ENCODE measurements at places on chromosomes 2 and 18.
A peak's percentile ranks its signal among the peaks of the same experiment; 100 is the strongest.

GRCh38 chr2:206011018-206011614 lies 74.9 kb downstream of the INO80D start:
- no peak for DNase-seq

DNA sequence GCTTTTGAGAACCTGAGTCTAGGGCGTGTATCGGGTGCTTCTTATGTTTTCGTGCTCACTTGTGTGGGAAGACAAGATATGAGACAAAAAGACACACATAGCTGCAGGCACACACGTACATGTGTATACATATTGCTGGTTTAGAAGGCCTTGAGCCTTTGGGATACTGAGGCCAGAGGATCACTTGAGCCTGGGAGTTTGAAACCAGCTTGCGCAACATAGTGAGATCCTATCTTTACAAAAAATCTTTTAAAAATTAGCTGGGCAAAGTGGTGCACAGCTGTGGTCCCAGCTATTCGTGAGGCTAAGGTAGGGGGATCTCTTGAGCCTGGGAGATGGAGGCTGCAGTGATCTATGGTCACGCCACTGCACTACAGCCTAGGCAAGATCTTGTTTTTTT lies 18.8 kb upstream of the NEDD4L start:
- no peak for DNase-seq

DNA sequence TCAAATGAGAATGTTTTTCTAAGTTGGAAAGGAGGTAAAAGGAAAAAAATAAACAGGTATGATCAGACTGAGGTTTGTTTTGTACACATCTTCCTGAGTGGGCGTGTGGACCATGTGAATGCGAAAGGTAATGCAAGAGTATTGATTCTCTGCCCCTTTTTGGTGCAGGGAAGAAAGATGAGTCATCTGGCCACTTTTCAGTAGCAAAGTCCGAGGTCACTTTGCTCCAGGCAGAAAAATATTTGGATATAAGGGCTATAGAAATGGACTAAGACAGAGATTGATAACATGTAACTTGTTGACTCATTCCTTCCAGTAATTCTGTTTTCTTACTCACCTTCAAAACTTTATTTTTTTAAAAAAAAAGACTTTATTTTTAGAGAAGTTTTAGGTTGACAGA lies 130.5 kb downstream of the DSEL start:
- DNase-seq = no peak

DNA sequence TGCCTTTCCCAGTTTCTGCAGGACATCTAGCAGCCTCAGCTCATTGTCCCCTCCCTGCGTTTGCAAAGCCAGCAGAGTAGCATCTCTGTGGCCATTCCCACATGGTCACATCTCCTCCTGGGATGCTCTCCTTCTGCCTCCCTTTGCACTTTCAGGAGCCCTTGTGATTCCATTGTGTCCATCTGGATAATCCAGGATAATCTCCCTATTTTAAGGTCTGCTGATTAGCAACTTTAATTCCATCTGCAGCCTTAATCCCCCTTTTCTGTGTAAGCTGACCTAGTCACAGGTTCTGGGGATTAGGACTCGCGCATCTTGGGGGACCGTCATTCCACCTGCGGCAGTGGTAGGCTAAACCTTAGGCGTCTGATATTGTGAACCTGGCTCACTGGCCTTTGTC lies 70.7 kb downstream of the NEDD4L start:
- no peak for DNase-seq

- no peak for DNase-seq
These were observed 343.2 kb downstream of the ALK start for GRCh38 chr2:29578084-29578598.

DNA sequence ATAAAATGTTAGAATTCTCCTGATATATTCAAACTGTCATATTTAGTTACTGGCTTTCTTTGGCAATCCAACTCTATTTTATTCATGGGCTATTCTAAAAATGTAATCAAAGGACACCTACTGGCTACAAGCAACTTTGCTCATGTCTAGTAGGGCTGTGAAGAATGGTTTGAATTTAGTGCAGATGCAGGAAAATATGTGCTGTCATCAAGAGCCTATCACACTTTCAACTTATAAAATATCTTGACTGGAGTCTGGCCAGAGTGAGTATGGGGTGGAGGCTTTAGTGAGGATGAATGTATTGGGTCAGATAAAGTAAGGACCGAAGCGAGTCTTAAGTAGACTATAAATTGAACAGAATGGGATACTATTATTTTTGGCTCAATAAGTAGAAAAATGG lies 343.4 kb upstream of the SPRED2 start:
- no peak for DNase-seq

GRCh38 chr18:6052449-6052913 lies 157.2 kb upstream of the TMEM200C start:
- no peak for DNase-seq

GRCh38 chr2:88048541-88048940 lies 7.0 kb downstream of the KRCC1 start:
- no peak for DNase-seq

- no peak for DNase-seq
These were observed 42.4 kb downstream of the TRIP12 start for GRCh38 chr2:229879191-229879950.

DNA sequence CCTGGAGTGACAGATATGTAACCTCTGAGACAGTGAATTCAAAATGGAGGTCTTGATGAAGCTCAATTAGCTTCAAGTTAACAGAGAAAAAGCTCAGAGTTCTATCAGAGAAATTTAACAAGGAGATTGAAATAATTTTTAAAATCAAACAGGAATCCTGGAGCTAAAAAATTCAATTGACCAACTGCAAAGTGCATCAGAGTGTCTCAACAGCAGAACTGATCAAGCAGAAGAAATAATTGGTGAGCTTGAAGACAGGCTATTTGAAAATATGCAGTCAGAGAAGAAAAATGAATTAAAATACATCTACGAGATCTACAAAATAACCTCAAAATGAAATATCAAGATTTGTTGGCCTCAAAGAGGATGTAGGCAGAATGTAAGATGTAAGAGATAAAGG lies 30.4 kb upstream of the BMP10 start:
- no peak for DNase-seq

GRCh38 chr18:22826726-22827125 lies 106.4 kb upstream of the RBBP8 start:
- no peak for DNase-seq

DNA sequence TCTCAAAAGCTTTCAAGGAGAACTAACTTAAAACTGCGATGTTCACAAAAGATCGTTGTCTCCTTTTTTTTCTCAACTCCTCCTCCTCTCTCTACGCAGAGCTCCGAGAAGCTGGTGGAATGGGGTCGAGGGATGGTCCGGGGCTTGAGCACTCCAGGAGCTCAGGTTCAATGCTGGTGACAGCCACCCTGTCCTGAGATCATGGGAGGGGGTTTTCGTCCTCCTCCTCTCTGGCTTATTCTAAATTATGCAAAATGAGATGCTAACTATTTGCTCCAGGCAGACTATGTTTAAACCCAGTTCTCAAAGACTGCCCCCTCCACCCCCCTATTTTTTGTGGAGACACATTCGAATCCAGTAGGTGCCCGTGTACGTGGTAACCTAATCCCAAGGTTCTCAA lies 11.8 kb downstream of the TSHZ1 start:
- no peak for DNase-seq

- no peak for DNase-seq
These were observed 555.6 kb upstream of the ZEB2 start for GRCh38 chr2:145075454-145076062.

- no peak for DNase-seq
These were observed 69.8 kb downstream of the BCL2 start for GRCh38 chr18:63249771-63250170.

DNA sequence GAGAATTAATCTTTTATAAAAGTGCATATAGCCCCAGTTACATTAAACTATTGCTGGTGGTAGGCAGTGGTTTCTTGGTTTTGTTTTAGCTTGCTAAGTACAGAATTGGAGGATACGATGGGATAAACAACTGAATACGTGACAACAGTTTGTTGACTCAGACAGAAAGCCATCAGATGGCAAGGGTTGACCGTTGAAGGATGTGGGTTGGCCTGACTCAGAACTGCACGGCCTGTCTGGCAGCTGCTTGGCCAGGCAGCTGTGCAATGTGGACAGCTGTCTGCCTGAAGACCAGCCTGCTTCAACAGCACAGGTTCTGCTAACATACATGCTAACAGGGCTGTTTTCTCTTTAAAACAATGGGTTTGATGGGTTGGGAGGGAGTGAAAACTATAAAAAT lies 46.6 kb downstream of the PRKRA start:
- peak; percentile 75 for DNase-seq

DNA sequence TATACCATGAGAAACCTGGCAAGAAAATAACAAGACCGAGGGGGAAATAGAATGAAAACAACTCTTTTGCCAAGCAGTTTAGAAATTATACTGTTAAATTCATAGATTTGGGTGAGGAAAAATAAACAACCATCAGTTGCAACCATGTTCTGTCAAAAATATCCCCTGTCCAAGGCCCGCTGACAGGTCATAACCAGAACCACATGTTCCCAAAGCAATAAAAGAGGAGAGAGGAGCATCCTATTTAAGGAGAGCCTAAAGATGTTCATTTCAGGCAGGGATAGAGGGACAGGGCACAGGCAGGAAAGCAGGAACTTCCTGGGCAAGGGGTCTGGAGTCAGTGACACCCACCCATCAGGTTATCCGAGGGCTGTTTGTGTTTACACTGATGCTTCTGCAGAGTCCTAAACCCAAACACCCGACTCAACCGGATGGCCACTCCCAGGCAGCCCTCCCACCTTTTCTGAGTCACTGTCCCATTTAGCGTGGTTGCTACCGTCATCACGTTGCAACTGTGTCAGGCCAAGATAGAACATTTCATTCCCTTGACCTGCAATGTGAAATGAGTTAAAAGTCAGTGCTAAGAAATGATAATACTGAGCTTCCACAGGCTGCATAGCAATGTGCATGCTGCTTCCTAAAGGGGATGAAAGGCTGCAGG lies 468.3 kb upstream of the RAB12 start:
- DNase-seq = no peak

GRCh38 chr2:190563109-190563508 lies 28.6 kb upstream of the NEMP2 start:
- peak; percentile 58 for DNase-seq

GRCh38 chr18:37314534-37314933 lies 251.1 kb downstream of the CELF4 start:
- no peak for DNase-seq

DNA sequence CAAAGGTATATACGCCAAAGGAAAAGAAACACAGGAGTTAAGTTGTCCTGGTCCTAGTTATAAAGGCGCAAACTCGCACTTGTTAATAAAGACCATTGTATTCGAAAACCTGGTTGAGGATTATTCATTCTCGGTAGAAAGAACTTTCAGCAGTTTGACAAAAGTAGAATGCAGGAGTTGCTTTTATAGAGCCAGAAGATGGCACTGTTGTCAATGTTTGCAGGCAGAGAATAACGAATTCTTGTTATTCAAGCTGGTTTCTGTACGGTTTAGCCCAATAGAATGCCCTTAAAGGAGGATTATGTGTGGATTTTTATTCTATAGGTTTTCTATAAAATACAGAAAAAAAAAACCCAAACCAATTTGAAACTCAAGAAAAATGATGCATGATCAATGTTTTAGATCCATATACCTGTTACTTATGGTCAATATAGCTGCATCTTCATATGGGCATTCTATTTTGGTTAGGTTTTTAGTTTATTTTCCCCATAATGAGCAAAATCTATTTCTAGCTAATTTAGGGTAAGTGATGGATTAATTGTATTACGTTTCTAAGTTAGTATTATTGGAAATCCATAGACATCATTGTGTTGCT lies 510.3 kb downstream of the PLCL1 start:
- DNase-seq = no peak

DNA sequence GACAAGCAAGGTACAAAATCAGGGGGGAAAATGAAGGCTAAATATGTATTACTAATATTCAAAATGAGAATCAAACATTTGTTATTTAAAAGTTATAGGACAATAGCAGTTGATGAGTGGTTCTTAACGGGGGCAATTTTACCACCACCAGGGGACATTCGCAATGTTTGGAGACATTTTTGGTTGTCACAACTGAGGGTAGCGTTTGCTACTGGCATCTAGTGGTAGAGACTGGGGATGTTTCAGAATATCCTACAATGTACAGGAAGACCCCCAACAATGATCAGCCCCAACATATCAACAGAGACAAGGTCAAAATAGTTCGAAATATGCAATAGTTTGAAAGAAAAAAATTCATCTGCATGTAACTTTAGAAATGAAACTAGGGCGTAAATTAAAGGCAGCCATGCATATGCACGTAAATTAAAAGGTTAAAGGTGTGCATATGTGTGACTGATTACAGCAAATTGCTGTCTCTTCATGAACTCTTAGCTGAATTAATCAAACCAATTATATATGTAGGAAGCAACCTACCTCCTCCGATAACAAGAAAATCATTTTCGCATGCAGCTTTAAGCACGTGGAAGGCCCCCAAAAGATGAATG lies 61.2 kb upstream of the CUL3 start:
- DNase-seq = no peak

- DNase-seq = no peak
These were observed 137.1 kb downstream of the LTBP1 start for GRCh38 chr2:33083699-33084387.

DNA sequence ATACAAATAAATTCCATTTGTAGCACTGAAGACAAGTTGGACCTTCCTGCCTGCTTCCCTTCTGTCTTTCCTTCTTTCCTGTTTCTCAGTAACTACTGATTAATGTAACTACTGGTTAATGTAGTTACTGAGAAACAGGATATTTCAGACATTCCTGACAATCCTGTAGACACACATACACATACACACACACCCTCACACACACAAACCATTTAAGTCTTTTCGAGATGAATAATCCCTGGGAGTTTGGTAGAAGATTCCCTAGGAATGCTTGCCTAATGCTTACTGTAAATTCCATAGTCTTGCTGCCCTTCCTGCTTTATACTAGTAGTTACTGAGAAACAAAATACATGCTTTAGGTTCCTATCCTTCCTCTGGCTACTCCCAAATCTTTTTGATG lies 83.9 kb downstream of the PIK3C3 start:
- DNase-seq = no peak

- no peak for DNase-seq
These were observed 230.8 kb downstream of the CELF4 start for GRCh38 chr18:37334631-37335408.

- DNase-seq = no peak
These were observed 204.2 kb downstream of the L3MBTL4 start for GRCh38 chr18:6210349-6211173.

DNA sequence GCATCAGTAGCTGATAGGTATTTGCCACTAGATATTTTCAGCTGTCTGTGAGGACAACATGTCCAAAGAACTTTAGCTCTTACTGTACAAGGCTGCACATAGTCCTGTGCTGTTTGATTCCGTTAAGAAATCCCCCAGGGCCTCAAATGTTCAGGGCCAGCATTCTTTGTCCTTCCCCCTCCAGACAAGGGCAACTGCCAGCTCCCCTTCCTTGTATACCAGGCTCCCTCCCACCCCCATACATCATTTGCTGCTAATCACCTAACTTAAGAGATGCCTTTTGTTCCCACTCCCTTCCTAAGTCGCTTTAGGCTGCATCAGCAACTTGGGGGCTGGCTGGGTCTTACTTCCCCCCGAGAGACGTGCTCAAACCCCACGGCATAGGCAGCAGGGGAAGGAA lies 138.7 kb downstream of the CDH20 start:
- no peak for DNase-seq

- no peak for DNase-seq
These were observed 60.1 kb downstream of the DSC3 start for GRCh38 chr18:30982285-30982992.

GRCh38 chr2:202038471-202039277 lies 5.0 kb downstream of the FZD7 start:
- no peak for DNase-seq

- DNase-seq = no peak
These were observed 263.8 kb downstream of the KCNE4 start for GRCh38 chr2:223315813-223316212.

Measured in T-helper 2 cell treated with Interferon-gamma antibody and Interleukin-4, amounts not matched to agents 5 μg/mL and 100 μg/mL, for 36 hours (primary cell).